Type B pancreatic cell (in vitro differentiated cells): ENCODE measurements at places on chromosomes 2 and 18. TPM values are rescaled to one million over a fixed set of nuclear protein-coding genes. Genes with fewer than 3 reads are reported as not detected.
A peak's percentile ranks its signal among the peaks of the same experiment; 100 is the strongest.

- DNase-seq = peak; percentile 40
Observed at GRCh38 chr2:71891719-71892422, 255.8 kb downstream of the CYP26B1 start.

- no peak for DNase-seq
Observed at GRCh38 chr2:101617188-101617587, 80.3 kb upstream of the MAP4K4 start.

GRCh38 chr2:219247678-219248642 is 2.7 kb downstream of the STK16 start:
- no peak for DNase-seq

The ALPG gene
- 0.14 and 0.88 TPM in 2 replicates for total RNA-seq

- DNase-seq = no peak
Observed at GRCh38 chr2:97718942-97719341, 5.6 kb downstream of the ZAP70 start.

- no peak for DNase-seq
Observed at GRCh38 chr18:75810516-75810915, 383.0 kb upstream of the SMIM21 start.

The CD207 gene
- not detected in 2 replicates for total RNA-seq

DNA sequence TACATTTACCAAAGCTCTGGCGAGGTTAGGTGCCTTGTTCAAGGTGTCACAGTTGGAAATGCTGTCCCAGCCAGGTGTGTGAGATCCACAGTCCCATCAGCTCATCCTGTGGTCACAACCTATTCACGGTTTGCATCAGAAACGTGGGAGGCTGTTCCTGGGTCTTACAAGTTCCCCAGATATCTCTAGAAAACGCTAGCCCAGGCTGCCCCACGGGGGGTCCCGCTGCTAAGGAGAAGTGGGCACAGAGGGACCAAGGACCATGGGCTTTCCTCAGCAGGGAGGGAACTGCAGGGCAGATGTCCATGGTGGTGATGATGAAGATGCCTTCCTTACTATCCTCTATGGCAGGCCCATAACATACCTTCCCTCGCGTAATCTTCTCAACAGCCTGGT is 649 bp downstream of the FECH start:
- DNase-seq = no peak

GRCh38 chr2:59752071-59752470 is 801.4 kb downstream of the BCL11A start:
- DNase-seq = no peak

The ITGA6 gene
- total RNA-seq = 26.1 and 38.7 TPM in 2 replicates

The SERPINB3 gene
- total RNA-seq = 0.86 and 0.94 TPM in 2 replicates

DNA sequence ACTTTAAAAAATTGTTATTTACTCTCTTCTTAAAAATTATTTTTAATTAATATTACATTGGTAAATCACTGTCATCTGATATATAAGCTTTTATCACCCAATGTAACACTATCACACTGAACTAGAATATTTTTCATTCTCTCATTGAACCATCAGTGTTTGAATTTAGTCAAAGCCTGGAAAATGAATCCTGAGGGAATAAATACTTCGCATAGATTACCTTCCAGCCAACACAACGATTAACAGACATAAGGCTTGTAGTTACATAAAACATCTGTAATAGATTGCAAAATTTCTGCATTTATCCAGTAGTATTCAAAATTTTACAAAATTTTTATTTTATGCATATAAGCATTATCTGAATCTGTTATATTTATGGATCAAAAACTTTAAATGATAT is 314.9 kb downstream of the ERBB4 start:
- no peak for DNase-seq

The LRRTM1 gene
- total RNA-seq = 5.0 and 29.1 TPM in 2 replicates
